ENCODE measurements at places on chromosomes 3 and 15.

DNA sequence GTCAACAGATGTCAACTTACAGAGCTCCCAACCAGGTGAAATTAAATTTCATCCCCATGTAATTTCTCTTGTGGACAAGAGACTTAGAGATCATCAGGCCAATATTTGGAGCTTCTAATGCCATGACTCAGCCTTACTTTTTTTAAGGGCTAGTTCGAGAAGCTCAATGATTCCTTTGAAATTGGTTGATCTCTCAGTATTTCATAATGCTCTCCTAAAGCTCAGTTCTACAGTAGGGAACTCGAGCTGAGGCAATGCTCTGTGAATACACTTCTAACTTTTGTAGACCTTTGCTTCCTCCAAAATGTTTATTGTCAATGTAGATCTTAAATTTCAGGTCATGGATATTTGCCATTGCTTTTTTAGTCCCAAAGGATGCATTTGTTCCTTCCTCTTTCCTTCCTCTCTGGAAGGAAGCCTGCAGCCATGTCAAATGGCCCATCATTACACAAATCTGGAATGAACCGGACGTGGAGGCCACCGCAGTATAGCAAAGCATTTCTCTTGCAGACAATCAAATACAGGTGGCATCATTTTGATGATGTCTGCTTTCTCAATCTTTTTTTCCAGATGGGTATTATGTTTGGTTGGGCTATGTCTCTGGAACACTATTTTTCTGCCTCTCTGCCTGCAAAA lies 28.3 kb downstream of the STARD5 start:
- no peak for DNase-seq

DNA sequence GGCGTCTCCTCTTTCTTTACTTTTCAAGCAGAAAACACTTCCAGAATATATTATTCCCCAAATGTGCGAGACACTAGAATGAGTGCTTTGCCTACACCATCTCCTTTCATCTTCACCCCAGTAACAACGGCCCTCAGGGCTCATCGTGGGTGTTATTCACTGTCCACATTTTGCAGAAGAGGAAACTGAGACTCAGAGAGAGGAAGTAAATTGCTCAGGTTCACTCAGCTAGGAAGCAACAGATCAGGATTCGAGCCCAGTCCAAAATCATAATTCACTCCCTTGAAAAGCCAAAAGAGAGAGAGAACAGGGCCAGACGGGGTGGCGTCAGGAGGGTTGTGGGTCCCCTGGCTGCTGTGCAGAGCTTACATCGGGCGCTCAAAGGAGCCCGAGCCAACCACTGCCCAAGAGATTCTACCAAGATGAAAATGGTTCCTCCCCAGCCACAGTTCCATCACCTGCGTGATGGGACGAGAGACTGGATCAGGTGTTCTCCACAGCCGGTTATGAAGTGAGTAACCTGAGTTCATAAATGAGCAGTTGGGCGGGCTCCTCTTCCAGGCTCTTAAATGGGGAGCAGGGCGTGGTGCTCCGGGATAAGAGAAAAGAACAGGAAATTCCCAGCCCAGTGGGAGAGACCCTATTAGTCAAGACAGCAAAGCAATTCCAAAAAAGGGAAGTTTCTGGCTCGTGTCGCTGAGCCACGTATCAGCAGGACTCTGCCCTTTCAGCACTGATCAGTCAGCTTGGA lies 48.6 kb upstream of the FLNB start:
- no peak for DNase-seq

DNA sequence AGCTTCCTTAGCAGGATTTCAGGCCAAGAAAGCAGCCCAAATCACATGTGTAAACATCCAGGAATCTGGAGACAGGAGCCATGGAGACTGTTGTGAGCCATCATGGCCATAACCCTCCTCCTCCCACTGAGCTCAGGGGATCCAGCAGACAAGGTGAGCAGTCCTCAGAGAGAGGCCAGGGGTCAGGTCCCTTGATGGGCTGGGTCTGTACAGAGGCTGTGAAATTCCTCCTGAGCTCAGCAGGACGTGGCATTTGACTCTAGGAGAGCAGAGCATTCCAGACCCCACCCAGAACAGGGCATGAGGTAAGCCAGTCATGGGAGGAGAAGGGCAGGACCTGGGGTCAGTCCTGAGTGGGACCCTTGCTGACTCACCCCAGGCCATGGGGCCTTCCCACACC lies 67.0 kb upstream of the ACAN start:
- no peak for DNase-seq

DNA sequence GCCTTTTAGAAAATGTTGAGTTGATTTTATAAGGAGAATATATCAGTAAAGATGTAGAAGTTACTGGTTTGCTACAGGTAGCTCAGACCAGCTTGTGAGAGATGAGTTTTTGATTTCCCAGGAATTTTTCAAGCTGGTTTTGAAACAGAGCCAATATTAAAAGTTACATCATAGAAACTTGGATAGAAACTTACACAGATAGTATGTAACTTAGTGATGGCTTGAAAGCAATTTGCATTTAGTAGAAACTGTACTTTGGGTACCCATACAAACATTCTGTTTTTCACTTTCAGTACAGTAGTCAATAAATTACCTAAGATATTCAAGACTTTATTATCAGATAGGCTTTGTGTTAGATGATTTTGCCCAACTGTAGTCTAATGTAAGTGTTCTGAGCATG lies 93.4 kb downstream of the RBMS3 start:
- DNase-seq: no peak

DNA sequence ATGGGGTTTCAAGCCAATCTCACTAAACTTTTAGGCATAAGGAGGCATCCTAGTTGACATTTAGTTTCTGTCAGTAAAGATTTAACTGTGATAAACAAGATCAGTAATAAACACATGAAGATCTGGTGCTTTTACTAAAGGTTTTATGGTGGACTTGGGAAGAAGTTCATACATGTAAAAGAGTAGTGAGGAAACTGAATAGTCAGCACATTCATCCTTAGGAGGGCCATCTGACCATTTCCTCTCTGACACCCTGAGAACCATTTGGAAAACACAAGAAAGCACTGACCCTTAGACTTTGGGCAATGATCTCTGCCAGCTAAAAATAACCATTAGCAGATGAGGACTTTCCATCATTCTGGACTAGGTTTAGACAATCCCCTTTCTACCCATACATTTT lies 1040.9 kb downstream of the AGBL1 start:
- DNase-seq: no peak

GRCh38 chr3:39029556-39029955 lies 22.2 kb downstream of the SCN11A start:
- no peak for DNase-seq

DNA sequence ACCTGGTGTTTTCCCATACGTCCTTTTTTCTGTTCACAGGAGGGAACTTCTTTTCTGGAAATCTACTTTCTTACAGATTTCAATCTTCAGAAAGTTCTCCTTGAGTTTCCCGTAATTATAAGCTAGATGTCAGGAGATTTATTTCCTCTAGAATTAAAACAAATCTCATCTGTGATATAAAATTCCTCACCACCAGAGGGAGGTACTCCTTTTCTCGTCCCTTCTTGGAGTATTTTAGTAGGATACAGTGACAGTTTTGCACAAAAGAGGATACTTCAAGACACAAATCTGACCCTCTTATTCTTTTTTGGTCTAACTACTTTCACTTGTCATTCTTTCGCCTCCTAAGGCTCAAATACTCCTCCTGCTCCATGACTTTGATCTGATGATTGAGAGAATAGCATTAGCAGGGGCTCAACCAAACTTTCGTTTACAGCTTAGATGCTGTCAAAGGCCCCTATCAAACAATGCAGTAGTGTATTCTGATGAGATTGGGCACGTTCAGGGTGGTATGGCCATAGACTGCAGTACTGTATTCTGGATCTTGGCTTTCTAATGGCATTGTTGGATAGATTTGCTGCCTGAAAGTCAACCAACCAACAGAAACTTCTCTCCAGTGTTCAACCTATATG lies 38.0 kb downstream of the TMEM41A start:
- DNase-seq: no peak

- DNase-seq: no peak
Observed at GRCh38 chr3:190016966-190017365, 103.7 kb downstream of the P3H2 start.

DNA sequence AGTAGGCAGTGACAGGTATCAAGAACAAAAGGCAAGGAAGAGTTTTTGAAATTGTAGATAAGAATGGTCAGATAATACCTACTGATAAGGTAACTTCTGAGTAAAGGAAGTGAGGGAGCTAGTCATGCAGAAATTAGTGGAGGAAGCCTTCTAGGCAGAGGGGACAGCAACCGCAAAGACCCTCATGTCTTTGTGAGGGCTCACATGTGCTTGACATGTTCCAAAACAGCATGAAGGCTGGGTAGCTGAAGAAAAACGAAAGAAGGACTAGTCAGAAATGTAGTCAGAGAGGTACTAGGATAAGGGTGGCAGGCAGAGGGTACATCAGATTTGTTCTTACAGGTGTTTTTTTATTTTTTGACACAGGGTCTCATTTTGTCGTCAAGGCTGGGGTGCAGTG lies 5.3 kb downstream of the SIN3A start:
- DNase-seq: no peak

DNA sequence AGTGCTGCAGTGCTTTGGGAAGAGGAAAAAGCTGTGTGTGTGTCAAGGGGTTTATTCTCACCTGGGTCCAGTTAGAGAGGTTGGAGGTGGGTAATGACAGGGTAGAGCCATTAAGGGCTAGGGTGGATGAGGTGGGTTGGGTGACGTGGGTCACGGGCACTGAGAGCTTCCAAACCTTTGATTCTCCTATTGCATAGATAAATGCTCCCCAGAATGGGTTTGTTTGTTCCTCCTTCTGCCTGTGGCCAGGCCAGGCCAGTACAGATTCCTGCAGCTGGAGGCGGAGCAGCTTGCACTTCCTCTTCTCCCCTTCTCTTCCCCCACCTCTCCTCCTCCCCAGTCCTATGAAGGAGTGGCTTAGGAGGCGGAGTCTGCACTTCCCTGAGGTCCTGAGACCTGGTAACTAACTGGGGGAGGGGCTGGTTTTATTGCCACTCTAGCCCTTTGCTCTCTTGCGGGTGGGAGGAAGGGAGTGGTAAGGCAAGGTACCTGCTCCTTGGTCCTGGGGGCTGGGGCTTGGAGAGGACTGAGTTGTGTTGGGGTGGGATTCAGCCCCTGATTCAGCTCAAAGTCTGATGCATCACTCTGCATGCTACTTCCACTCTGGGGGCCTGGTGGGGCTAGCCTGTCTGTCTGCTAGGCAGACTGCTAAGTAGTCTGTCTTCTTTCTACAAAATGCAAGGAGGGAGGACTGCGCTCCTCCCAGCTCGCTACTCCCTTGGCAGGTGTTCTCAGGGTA lies 3.5 kb downstream of the SPINT1 start:
- peak; percentile 87 for DNase-seq

- no peak for DNase-seq
Observed at GRCh38 chr3:308597-309321, 112.2 kb downstream of the CHL1 start.

DNA sequence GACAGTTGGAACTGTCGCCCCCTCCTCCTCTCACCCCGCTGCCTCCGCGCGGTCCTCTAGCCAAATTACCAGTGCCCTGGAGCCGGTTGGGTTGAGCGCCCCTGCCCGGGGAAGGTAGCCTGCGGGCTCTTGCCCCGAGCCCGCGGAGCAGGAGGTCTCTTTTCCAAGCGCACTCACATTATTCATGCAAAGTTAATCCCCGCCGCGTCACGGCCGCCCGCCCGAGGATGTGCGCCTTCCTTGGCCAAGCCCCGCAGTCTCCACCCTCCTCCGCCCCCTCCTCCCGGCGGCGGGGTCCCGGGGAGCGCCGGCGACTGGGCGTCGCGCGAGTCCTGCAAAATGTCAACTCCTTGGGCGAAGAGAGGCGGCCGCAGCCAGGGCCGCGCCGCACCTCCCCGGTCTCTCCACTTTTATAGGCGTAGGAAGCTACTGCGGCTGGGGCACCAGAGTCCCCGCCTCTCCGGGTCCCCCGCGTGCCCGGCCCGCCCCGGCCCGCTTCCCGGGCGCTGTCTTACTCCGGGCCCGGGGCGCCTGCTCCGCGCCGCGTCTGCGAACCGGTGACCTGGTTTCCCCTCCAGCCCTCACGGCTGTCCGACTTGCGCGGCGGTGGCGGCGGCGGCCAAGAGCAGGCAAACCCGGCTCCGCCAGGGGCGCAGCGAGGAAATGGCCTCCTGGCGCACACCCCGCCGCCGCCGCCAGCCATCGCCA lies at the start of gene THRB:
THRB (minus strand) TSS at position 233 of the 708 bp plus-strand sequence.
- peak; percentile 80 for DNase-seq

GRCh38 chr3:123431658-123432324 lies 17.1 kb downstream of the ADCY5 start:
- DNase-seq: peak; percentile 63

GRCh38 chr15:28114114-28114455 lies 15.0 kb upstream of the OCA2 start:
- no peak for DNase-seq

- no peak for DNase-seq
Observed at GRCh38 chr3:99509224-99509623, 129.2 kb upstream of the COL8A1 start.

DNA sequence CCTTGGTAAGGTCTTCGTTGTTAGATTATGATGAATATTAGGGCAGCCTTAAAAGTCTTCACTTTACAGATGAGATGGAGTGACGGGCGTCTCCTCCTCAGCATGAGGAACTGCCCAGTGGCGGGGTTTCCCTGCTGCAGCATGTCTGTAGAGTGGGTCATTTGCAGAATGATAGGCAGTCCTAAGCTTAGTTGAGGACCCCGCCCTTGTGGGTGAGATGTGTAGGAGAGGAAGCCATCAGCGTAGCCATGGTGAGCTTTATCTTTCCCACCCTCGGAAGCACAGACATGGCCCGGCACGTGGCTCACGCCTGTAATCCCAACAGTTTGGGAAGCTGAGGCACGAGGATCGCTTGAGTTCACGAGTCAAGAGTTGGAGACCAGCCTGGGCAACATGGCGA lies 877 bp downstream of the NIT2 start:
- DNase-seq: peak; percentile 63

GRCh38 chr15:83320404-83320803 lies 35.9 kb upstream of the BNC1 start:
- DNase-seq: no peak

- DNase-seq: peak; percentile 16
Observed at GRCh38 chr3:72657666-72658065, 190.6 kb downstream of the SHQ1 start.

- no peak for DNase-seq
Observed at GRCh38 chr15:27464941-27465612, 494.1 kb downstream of the GABRG3 start.

DNA sequence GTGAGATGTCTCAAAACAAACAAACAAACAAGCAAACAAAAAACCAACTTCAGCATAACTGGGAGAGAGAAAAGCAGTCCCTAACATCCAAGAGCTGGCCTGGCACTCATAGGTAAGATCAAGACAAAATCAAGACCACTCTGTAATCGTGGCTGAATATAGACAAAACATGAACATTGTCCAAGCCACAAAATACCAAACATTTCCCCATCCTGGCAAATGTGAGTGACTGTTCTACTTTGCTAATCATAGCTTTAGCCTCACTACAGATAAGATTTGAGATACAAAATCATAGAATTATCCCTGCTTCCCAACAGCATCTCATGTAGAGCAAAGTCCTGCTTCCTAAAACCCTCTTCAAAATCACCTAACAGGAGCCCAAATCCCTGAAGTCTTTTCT lies 116.7 kb upstream of the PRTG start:
- DNase-seq: no peak

Data from mucosa of descending colon (tissue), 3 donors.